ENCODE measurements at places on chromosomes 1 and 21.

DNA sequence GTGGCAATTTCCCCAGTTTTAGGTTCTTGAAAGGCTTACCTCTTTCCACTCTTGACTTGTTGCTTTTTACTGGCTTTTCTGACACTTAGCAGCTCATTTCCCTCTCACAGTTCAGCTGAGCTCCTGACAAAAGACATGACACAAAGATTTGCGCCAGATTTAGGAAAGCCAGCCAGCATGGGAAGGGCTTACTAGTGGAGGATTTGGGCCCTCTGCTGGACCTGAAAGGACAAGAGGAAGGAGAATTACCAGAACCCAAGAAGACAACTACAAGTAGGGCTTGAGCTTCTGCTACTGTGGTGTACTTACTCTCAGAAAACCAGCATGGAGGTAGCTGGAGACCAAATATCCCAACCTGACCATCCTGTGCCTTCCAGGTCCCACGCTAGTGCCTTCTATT lies 784.5 kb downstream of the BRINP3 start:
- DNase-seq, result no peak

GRCh38 chr1:160721473-160721872 lies 9.9 kb upstream of the CD48 start:
- no peak for DNase-seq

GRCh38 chr21:37414292-37415253 lies 48.0 kb downstream of the DYRK1A start:
- DNase-seq, result no peak

DNA sequence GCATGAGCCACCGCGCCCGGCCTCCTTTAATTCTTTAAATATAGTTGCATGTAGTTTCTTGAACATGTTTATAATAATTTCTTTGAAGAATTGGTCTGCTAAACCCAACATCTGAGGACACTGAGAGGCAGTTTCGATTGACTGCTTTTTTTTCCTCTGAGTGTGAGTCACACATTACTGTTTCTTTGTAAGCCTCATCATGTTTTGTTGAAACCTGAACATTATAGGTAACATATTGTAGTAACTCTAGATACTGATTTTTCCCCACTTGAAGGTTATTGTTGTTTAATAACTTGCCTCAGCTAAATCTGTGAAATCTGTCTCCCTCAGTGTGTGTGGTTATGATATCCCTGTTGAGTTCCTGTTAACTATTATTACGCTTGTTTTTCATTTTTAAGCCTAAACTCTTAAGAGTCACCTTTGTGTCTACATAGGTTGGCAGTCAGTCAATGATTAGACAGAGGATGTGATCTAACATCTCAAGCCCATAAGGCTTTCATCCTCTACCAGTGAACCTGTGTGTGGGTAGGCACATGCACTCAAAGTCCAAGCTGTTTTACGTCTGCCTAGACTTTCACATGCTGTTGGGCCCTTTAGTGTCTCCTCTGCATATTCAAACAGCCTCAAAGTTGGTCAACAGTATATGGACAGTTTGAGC lies 155.5 kb downstream of the KCNH1 start:
- DNase-seq, result no peak

- DNase-seq, result no peak
Observed at GRCh38 chr1:244076740-244077139, 25.7 kb downstream of the ZBTB18 start.

DNA sequence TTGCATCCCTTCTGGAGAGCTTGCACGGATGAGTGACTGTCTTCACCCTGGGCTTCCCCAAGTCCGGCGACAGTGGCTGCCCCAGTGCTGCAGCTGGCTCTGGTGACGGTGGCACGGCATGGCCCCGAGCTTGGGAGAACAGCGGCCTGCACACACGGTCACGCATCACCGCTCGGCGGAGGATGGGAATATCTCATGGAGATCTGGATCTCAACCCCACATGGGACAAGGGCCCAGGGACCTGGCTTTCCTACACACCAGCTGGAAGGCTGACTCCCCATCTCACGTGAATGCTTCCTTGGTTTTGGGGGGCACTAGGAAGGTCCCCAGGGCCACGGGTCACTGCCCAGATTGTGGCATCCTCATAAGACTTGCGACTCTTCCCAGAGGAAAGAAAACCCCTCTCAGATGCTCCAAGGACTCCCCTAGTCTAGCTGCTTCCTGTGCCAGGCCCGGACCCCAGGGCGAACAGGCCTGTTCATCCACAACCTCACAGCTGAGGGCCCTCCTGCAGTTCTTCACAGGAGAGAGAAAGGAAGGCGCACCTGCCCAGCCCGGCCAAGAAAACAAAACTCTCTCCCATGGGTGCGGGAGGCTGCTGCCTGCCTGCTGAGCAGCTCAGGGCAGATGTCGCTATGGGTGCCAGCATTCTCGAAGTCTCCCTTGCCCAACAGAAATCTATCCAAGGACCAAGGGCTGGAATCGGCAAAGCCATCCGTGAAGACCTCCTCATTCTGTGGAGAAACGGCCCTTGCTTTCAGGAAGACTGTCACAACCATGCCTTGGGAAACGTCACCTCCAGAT lies 9.9 kb downstream of the CFAP410 start:
- DNase-seq, result no peak

- no peak for DNase-seq
Observed at GRCh38 chr21:33300701-33301631, 23.8 kb upstream of the IFNAR1 start.

GRCh38 chr1:221635305-221635704 lies 106.6 kb downstream of the DUSP10 start:
- no peak for DNase-seq

DNA sequence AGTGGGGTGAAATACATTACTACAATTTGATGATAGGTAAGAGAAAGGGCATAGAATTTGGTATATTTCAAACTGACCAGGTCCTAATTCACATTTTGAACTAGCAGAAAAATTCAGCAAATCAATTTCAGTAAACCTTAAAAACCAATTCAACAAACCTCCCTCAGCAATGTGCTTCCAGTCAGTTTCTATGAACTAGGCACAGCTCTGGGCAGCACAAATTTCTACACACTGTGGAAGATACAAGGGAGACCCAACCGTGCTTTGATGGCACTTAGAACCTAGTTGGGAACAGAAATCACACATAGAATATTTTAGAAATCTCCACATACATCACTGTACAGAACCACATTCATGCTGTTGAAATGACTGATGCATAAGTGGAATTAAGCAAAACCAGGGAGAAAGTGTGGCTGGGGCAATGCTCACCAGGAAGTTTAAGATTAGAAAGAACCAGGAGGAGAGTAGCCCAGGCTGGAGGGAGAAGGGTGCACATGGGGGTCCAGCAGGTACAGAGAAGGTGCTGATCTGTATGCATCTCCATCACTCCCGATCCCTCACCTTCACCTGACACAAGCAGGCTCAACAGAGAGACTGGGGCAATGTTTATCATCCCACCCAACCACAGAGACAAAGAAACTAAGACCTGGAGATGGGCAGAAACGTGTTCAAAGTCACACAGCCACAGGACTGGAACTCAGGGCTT lies 14.8 kb downstream of the C1orf226 start:
- DNase-seq, result no peak

DNA sequence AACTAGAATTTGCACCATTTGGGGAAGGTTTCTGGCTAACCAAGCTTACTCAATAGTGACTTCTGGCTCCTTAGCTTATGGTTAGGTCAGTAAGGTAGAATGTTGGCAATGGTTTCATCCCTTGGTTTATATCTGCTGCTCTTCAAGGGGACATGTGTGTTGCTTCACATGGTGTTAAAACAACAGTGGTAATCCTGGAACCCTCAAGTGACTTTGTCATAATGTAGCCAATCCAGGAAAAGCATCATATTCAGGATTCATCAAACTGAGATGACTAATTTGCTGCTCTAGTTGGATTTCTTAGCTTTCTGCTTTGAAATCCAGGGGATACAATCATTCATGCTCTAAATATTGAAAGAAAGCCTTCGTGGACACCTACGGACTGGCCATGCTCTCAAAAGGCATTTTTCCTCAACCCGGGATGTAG lies 108.7 kb downstream of the RGL1 start:
- no peak for DNase-seq

GRCh38 chr1:227445746-227446145 lies 117.6 kb upstream of the ZNF678 start:
- no peak for DNase-seq

GRCh38 chr1:33725556-33726160 lies 138.2 kb upstream of the HMGB4 start:
- no peak for DNase-seq

DNA sequence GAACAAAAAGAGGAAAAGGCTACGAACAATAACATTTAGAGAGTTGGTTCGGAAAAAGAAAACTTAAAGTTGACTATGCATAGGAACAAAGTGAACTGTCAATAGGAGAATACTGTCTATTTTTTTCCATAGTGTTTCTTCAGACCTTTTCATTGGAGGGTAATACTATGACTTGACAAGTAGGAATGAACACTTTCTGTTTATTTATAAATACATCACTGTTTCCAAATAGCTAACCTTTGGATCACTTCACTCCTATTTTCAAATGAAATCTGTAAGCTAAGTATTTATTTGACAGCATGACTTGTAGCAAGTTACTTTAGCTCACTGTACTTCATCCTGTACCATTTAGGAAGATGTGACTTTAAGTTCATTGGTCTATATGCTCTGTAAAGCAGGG lies 221.3 kb downstream of the COL24A1 start:
- no peak for DNase-seq

- DNase-seq, result no peak
Observed at GRCh38 chr1:19957779-19958178, 21.6 kb downstream of the PLA2G2A start.

GRCh38 chr1:58745117-58745516 lies 38.7 kb downstream of the JUN start:
- no peak for DNase-seq

- DNase-seq, result no peak
Observed at GRCh38 chr21:26461500-26461899, 111.6 kb downstream of the CYYR1 start.

GRCh38 chr1:65357291-65357960 lies 48.1 kb downstream of the DNAJC6 start:
- no peak for DNase-seq

GRCh38 chr1:33973799-33974545 lies 110.1 kb downstream of the HMGB4 start:
- DNase-seq, result no peak

Data from stimulated activated CD4-positive, alpha-beta T cell treated with anti-CD3 and anti-CD28 coated beads, Interleukin-15, amount 100 ng/mL, for 1 hour (primary cell).